Stimulated activated CD4-positive, alpha-beta T cell treated with anti-CD3 and anti-CD28 coated beads, Interleukin-1b, Interleukin-23, amount 100 ng/mL, for 1 hour (primary cell): ENCODE measurements at places on chromosomes 3 and 15.

GRCh38 chr3:136281966-136282520 is 31.9 kb downstream of the PCCB start:
- DNase-seq = no peak

DNA sequence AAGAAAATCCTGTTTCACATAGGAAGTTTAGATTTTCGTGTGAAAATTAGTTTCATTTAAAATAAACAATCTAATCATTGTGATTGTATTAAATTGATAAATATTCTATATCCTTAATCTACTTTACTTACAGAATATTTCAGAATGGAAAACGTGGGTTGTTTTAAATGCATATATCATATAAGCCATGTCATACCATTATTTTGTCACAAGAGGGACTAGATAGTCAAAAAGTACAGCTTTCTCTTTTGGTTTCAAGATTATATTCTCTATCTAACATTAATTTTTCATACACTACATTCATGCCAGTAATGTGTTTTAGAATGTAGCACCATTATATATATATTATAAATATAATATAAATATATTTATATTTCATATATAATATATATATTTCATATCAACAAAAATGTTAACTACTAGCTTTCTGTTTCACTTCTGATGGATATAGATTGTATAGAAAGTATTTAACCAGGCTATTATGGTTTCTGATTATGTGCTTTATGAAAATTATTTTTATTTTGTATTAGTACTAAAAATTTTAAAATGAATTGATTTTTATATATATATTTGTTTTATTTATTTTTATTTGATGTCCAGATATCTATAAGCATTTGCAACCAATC is 45.3 kb downstream of the OSTN start:
- DNase-seq = no peak

GRCh38 chr3:63967675-63968611 is 55.4 kb downstream of the PSMD6 start:
- DNase-seq = no peak

GRCh38 chr3:187288131-187288854 is 3.2 kb downstream of the MASP1 start:
- no peak for DNase-seq

GRCh38 chr15:76196269-76197231 is 114.7 kb downstream of the ETFA start:
- no peak for DNase-seq

- DNase-seq = no peak
Observed at GRCh38 chr15:64251121-64251520, 88.3 kb upstream of the PPIB start.

GRCh38 chr3:131972091-131972490 is 62.7 kb downstream of the CPNE4 start:
- no peak for DNase-seq

DNA sequence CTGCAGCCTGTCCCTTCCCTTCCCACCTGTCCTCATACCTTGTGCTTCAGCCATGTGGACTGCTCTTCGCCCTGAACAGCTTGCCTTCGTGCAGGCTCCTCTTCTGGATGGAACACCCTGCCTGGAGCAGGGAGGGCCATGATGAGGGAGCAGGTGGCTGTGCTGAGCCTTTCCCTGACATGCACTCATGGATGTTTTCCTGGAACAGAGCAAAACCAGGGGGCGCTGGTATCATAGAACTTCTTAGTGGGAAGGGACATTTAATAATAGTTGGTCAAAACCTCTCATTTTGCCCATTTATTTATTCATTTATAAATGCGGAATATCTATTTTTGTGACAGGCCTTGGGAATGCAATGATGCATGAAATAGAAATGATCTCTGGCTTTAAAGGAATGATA is 149.3 kb downstream of the CACNA1D start:
- no peak for DNase-seq

GRCh38 chr3:134885877-134886621 is 91.0 kb downstream of the EPHB1 start:
- no peak for DNase-seq

DNA sequence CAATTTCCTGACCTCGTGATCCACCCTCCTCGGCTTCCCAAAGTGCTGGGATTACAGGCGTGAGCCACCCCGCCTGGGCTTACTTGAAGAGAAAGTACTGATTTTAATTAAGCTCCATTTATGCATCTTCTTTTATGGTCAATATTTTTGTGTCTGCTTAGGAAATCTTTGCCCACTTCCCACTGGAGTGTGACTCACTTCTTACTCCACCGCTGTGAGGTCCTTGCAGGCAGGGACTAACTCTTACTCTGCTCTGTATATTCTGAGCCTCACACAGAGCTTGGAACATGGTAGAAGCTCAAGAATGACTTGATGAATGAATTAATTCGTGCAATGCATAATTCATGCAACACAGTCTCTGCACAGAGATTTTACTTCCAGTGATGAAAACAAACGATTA is 2.9 kb upstream of the TM4SF19 start:
- no peak for DNase-seq

DNA sequence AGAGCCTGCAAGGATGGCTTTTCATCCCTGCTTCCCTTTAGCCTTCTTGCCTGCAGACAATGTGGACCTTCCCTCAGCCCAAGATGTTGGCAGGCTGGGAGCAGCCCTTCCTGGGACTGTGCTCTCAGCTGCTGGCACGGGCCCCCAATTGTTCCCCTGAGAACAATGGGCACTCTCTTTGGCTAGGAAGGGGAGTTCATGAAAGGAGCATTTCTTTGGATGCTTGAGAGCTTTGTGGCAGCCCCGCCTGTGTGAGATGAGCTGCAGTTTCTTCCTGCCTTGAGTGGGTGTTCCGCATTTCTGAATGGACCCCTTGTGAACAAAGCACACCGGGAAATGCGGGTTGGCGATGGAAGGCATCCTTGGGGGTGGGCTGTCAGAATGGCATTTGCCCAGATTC is 35.0 kb upstream of the BSN start:
- DNase-seq = no peak

GRCh38 chr15:26561896-26562295 is 211.0 kb downstream of the GABRB3 start:
- no peak for DNase-seq

DNA sequence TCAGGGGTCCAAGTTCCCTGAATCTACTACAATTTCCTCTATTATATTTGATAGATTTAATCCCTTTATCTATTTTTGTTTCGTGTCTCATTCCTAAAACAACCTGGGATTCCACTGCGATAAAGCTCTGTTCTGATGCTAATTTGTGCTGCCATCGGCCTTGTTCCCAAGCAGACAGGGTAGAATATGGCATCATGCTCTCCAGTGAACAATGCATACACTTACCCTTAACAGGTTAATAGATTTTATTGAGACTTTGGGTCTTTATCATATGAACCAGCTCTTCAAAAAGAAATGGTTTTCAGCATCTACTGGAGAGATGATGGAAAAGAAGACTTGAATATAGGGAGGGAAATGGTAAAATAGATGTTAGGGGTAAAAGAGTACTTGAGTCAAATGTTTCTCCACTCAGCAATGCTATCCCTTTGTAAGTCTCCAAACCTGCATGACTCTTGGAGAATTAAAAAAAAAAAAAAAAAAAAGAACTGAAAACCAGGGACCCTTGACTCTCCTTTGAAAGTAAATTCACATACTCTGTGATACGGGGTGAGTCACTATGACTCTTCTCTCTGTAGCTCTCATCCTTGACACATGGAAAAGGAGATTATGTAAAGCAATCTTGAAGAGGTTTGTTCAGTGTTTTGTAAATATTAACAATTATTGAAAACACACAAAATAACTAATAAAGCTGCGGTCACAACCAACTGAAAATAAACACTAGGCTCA is 268.8 kb downstream of the ZBTB20 start:
- no peak for DNase-seq

DNA sequence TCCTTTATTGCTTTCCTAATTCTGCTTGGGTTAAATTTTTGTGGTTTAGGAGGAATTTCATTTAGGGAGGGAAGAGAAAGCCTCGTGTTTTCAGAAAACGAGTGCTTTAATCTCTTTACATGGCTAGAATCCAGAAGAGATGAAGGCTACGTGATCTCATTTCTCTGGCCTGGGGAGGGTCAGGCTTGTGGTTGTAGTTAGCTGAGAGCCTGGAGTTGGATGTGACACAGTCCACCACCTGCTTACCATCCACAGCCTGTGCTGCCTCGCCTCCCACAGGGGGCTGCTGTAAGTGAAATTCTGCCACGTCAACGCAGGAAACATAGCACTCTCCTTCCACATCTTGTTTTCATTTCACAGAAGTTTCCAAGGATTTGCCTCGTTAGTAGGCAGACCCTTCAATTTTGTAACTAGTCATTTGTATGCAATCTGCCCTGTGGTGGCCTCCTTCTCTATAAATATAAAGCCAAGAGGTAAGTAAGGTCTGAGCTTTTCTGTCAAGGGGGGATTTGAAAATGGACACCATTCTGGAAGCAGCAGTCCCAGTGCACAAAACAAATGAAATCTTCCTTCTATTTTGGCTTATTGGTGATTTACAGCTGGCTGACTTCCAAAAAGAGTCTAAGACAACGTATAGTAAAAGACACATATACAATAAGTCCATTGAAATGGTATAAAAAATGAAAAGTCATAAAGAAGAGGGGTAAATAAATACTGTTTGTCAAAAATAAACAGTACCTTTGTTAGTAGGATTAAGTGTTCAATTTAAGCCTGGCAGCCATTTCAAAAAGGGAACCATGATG is 3.4 kb downstream of the GXYLT2 start:
- DNase-seq = no peak

DNA sequence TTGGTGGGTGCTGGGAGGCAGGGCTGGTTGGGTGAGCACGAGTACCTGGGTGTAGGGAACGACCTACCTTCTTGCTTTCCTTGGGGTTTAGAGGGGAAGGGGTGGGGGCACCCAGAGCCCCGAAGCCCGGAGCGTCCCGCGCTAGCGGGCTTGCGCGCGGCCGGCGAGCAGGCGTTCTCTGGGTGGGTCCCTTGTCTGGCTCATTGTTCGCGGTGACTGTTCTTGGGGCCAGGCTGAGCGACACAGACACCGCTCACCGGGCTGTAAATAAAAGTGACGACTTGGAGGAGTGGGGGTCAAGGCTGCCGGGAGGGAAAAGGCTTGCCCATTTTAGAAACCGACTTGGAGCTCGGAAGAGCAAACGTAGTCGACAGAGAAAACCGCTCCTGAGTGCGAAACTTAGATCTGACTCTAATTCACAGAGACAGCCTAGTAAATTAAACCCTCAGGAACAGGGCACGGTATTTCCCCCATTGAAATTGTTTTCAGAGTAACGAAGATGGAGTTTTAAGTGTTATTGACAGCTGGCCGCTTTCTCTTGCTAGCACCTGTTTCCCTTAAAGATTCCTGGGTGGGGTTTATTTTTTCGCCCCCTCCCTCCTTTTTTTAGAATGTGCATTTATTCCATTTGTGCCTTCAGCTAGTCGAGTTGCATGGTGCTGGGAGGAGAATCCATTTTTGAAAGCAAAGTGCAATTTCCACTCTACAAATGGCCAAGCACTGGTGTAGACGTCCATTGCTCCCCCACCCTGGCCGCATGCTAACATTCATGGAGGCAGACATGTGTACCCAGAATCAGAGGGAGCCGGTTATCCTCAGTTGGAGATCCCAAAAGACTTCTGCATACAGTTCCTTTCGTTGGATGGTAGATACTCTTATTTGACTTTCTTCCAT is 532.1 kb upstream of the SEMA6D start:
- no peak for DNase-seq

- DNase-seq = no peak
Observed at GRCh38 chr3:183435661-183436060, 7.2 kb upstream of the MCF2L2 start.

DNA sequence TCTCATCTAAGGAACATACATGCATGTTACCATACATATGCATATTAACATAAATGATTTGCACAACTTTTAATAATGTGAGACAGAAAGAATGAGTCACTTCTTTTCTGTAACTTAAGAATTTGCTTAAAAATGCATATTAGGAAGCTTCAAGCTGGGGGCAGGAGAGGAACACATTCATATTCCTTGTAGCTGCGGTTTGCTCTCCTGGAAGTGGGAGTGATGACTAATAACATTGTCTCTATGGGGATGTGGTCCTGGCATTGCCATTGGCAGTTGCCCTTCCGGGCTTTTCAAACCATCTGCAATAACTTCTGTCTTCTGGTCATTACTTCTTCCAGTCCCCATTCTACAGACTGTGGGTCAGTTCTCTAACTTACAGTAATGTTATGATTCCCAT is 15.6 kb downstream of the CHST2 start:
- DNase-seq = no peak

- DNase-seq = no peak
Observed at GRCh38 chr3:178189854-178190253, 346.4 kb upstream of the KCNMB2 start.

DNA sequence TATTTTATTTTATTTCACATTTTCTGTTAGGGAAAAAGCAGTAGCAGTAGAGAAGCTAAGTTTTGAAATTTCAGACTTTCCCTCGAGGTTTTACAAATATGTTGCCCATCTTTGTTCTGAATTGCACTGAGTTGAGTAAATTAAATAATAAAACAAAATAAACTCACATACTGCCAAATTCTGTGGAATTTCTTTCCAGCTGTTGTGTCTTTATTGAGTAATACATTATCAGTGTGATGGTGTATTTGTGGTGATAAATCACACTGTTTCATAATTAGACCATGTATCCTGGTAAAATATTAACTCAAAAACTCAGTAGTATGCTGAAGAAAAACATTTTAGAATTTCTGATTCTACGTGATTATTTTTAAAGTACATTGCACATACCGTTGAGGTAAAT is 592.1 kb downstream of the SI start:
- no peak for DNase-seq

DNA sequence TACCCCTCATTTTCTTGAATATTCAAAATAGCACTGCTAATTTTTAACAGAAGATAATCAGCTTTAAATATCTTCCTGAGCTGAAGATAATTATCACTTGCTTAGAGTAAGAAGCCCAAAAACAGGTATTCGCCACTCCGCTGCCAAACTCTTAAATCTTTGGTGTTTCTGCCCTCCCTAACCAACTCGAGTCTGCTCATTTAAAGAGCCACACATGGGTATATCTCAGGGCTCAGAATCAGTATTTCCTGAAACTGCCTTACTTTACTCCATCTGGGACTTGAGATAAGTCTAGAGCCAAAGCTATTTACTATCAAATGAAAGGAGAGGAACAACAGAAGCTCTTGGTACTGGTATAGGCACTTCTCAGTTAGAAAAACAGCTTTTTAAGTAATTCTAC is 10.8 kb downstream of the PDCD10 start:
- no peak for DNase-seq

GRCh38 chr3:188584958-188585689 is 431.2 kb downstream of the LPP start:
- DNase-seq = no peak

GRCh38 chr3:23238578-23238977 is 35.5 kb downstream of the UBE2E2 start:
- no peak for DNase-seq

DNA sequence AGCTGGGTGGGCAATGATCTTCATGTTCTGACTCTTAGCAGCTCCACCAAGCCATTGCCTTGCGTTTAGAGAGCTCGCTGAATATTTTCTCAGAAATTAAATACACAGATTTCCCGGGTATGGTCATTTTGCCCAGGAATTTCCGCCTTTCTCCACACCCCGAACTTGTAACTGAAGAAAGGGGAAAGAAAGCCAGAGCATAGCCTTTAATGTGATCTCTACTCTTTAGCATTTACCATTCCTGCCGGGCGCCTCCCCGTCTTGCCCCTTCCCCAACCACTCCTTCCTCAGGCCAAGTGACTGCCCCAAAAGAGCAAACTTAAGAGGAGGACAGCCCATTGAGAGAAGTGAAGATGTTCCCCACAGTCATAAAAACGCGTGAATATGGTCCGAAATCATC is 53.1 kb downstream of the LMCD1 start:
- no peak for DNase-seq
